Coronary artery (tissue), 2 donors: ENCODE measurements at places on chromosomes 13 and 19.

DNA sequence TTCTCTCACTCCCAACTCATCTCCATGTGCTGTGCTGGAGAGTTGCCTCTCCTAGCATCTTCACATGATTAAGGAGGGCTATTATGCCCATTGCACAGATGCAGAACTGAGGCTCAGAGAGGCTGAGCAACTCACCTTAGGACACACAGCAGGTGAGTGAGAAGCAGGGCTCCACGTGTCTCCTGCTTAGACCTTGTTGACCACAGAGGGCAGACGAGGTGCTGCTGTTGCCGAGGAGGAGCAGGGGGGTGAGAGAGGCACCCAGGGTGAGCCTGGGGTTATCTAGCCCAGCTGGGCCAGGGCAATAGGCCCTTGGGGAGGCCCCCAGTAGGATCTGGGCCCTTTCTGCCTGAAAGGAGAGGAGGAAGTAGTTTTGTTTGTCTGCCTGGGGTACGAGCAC lies 2.4 kb upstream of the HSH2D start:
- DNase-seq, result no peak

DNA sequence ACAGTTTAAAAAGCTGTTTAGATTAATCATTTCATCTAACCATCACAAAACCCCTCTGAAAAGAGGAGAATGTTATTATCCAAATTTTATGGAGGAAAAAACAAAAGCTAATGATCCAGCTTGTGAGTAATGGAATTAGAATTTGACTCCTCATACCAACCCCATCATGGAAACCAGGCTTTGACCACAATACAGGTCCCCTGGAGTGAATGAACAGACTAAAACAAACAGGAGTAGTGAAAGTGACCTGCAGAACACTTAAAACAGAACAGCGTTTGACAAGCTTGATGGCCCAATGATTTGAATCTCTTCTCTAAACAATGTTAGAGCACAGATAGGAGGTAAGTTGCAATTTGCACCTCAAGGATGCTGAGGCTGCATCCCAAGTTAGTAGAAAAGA lies 230.0 kb downstream of the DCT start:
- DNase-seq, result no peak

GRCh38 chr19:31670931-31671330 lies 321.7 kb upstream of the TSHZ3 start:
- DNase-seq, result no peak

DNA sequence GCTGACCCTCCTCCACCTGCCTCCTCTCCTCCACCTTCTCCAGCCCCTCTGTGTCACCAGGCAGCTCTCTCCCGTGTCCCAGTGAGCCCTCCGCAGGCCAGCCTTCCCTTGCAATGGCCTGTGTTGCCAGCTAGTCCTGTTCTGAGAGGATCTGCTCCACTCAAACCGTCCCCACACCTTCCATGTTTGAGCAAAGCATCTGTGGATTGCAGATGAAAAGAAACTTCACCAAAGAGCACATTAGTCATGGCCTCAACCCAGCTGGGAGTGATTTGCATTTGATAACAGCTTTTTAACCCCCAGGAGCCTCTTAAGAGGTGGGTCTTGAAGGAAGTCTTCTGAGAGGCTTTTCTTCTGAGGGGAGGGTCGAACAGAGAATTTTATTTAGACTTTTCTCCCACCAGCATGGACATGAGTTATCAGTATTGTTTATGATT lies 72.8 kb downstream of the COL4A2 start:
- no peak for DNase-seq

DNA sequence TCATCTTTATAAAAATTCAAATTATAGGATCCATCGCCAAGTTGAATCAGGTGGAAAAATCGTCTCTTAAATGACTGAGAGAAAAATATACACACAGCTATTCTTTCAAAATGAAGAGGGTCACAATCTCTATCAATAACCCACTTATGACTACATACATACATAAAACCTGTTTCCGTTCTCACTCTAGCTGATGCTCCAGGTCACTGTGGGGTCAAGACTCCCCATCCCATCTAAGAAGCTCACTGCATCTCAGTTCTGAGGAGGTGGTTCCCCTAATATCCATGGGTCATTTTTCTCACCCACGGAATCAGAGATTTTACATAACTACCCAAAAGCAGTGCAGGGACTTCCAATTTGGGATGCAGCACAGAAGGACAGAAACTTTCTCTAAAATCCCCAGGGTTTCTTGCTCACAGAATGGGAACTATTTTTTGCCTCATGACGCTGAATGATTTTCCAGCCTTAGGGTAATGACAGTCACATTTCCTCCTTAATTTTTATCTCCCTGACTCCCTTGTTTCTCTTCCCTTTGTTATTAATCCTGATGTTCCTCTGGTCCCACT lies 56.8 kb downstream of the DOCK9 start:
- DNase-seq, result no peak

GRCh38 chr19:16340092-16340491 lies 15.5 kb downstream of the KLF2 start:
- no peak for DNase-seq

DNA sequence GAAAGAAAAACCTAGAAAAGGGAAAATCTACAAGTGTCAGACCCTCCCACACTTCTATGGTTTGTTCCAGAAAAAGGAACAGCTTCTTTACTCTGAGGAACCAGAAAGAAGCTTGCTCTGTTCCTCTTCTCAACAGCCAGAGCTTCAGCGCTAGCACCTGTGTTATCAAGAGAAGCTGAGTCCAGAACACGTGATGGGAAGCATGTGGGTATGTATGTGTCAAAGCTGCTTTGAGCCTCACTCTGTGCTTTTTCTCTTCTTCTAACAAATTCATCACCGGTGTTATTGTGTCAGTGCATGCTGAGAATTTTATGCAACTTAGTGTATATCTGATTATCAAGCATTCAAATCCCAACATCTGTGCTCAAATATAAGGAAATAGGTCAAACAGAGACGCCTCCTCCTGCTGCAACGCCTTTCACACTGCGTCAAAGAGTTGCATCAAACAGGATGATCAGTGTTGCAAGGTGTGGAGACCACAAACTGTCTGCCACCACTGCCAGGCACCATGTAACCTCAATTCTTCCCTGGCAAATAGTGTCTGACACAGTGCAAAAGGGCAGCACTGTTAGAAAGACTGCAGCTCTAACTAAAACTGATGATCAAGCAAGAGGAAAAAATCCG lies 83.9 kb downstream of the LRRC63 start:
- no peak for DNase-seq

DNA sequence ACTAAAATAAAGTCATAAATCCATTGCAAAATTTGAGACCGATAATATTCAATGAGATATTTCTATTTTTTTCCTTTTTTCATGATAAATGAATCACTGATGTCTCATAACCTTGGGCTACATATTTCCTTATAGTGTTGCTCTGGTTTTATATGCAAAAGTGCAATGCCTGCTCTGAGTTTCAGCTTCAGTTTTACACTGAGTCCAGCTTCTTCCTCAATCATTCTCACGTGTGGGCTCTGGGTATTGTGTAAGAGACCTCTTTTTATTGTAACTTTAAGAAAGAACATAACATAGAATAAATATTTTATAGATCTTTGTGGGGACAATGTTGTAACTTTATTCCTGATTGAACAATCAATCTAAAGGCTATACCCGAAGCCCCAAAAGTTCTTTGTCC lies 280.2 kb upstream of the EDNRB start:
- DNase-seq, result no peak

DNA sequence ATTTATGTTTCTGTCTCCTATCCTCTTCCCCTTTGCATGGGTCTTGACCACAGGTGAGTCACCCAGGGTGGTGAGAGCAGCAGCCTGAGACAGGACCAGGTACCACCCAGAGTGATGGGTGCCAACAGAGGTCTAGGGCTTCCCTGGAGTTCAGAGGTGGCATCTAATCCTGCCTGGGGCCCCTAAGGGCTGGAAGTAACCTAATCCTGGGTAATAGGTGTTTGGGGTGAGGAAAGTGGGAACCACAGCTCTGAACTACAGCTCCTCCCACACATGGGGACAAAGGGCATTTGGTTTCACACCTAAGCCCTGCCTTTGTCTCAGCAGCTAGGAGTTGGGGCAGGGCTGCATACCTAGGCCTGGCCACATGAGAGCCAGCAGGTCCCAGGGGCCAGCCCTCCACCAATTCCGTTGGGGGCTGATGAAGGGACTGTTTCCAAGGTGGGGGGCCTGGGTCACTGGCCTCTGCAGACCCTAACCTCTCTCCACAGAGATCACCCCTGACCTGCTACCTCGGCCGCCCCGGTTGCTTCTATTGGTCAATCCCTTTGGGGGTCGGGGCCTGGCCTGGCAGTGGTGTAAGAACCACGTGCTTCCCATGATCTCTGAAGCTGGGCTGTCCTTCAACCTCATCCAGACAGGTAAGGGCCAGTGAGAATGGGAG lies 8.0 kb downstream of the SPHK2 start:
- DNase-seq, result no peak

DNA sequence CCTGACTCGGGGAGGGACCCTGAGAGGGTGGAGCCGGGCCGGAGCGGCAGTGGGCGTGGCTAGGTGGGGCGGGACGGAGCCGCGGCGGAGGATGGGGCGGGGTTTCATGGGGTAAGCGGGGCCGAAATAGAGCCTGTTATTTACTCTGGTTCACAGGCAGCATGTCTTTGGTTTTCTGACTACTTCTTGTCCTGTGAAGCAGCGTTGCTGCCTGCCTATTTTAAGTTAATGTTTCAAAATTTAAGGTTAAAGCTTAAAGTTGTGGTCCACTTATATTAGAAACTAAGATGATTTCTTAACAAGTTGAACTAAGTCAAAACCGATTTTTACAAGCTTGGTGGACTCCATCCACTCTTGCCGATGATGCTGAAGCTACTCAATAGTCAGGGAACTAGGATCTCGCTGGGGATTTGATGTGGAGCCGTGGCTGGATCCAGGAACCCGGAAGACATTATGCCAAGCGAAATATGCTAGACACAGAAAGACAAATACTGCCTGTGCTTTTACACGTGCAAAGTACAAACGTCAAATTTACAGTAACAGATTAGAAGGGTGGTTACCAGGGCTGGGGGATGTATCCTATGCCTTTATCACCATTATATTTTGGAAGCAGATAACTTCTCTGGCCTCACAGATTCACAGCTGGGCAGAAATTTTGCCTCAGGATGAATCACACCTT lies 433 bp upstream of the ZNF616 start:
- DNase-seq, result no peak

- DNase-seq, result no peak
These were observed 13.9 kb downstream of the ZNF543 start for GRCh38 chr19:57334191-57334590.

DNA sequence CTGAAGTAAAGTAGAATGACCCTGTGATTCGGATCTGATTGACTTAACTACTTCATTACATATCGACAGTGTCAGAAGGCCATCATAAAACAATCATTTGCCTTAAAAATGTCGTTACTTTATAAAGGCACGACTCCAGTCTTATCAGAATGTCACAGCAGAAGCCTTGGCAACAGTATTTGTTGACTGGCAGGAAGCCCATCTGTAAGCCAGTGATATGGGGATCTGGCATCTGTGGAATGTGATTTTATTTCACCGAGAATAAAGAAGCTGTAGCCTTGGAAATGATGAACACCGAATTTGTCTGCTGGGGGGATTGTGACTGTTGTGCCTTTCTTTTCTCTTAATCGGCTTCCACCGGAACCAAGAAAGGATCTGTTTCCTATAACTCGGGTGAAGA lies 362.5 kb downstream of the TDRD3 start:
- DNase-seq, result no peak

GRCh38 chr13:30061217-30061616 lies 210.8 kb upstream of the UBL3 start:
- DNase-seq, result no peak

DNA sequence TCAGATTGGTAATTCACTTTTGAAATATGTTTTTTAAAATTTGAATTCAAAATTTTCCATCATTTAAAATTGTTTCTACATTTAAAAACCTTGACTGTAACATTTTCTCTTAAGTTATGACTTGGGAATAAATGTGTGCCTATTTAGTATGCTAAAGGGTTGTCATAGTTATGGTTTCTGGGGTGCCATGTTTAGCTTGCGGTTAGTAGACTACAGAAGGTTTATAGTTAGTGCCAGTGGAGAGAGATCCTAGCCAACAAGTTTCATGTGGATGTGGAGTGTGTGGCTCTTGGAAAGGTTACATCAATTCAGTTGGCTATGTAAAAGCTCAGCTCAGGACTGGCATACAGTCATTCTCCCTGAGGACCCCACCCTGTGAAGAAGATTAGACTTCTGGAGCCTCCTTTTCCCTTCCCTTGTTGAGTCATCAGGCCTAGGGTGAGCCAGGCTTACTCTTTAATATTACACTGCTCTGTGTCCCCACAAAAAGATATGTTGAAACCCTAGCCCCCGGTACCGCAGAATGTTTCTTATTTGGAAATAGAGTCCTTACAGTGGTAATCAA lies 20.4 kb downstream of the LMO7 start:
- DNase-seq, result no peak

DNA sequence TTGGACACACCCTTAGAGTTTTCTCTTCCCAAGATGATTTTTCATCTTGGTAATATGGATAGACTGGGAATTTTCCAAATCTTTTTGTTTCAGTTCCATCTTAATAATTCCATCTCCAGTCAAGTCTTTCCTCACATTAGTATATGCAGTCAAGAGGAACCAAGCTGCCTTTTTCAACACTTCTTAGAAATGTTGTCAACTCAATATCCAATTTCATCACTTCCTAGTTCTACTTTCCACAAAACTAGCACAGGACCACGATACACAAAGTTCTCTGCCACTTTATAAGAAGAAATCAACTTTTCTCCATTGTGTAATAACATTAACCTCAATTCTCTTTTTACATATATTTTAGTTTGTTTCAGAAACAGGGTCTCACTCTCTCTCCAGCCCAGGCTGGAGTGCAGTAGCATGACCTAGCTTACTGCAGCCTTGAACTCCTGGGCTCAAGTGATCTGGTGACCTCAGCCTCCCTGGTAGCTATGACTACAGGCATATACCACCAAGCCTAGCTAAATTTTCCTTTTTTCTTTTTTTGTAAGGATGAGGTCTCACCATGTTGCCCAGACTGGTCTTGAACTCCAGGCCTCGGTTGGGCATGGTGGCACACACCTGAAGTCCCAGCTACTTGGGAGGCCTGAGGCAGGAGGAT lies 15.5 kb downstream of the ZNF443 start:
- no peak for DNase-seq

GRCh38 chr19:55686311-55687050 lies 11.5 kb downstream of the EPN1 start:
- no peak for DNase-seq

- no peak for DNase-seq
These were observed 48.6 kb upstream of the GTF3A start for GRCh38 chr13:27375686-27376326.

GRCh38 chr13:100089465-100090032 lies 656 bp downstream of the PCCA start:
- no peak for DNase-seq
